Left renal pelvis (tissue), 4 donors: ENCODE measurements at places on chromosomes 2 and 18. TPM values are rescaled to one million over a fixed set of nuclear protein-coding genes. Genes with fewer than 3 reads are reported as not detected.

The PSD4 gene
- polyA plus RNA-seq, result 8.1 TPM

The IL36B gene
- polyA plus RNA-seq, result not detected

The MATN3 gene
- polyA plus RNA-seq, result 3.7 TPM

The FKBP7 gene
- polyA plus RNA-seq, result 60.1 TPM

DNA sequence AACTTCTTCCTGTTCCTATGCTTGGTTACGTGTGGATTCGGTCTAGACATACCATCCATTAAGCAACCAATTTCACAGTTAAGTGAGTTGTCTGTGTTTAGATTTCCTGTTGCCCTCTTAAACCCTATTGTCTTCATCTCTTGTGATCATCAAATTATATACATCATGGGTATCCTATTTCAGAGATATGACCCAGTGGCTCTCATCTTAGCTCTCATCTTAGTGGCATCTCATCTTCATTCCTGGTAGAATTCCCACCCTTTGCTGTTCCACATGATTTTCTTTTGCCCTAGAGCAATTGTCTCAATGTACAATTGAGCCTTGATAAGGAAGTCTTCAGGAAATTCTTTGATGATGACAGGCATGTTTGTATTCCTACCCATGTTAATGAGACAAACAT lies 29.4 kb upstream of the FN1 start:
- DNase-seq, result no peak

DNA sequence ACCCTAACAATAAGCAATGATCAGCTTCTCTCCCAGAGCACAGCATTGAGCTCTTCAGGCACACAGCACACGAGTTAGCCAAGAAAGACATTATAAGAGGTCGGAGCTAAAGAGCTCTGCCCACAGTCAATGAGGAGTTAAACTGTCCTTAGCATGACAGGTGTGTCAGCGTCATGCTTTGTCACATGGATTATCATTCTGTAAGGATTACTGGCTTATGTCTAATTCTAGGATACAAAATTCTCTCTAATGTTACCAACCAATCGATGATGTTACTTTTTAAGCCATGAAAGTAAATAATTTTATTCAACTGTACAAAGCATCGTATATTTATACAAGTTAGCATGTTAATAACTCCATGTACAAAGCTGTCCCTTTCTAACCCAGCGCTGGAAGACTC lies 108.8 kb downstream of the ZNF236 start:
- no peak for DNase-seq

- DNase-seq, result no peak
Measured at GRCh38 chr2:224952936-224953657, 89.2 kb downstream of the DOCK10 start.

DNA sequence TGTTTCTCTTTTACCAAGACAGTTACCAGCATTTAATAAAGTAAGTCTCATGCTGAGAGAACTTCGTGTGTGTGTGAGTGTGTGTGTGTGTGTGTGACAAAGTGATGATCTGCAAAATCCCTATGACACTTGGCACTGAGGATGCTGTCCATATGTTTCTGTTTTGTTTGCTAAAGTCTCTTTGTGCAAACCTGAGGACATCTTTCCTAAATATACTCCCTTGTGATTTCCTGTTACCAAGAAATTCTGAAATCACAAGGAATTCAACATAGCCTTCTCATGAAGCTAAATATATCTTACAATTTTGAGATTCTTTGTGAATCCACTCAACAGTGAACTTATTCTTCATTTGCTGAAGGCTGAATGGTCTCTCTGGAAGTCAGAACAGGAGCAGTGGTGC lies 1359.7 kb upstream of the NRXN1 start:
- DNase-seq, result no peak

DNA sequence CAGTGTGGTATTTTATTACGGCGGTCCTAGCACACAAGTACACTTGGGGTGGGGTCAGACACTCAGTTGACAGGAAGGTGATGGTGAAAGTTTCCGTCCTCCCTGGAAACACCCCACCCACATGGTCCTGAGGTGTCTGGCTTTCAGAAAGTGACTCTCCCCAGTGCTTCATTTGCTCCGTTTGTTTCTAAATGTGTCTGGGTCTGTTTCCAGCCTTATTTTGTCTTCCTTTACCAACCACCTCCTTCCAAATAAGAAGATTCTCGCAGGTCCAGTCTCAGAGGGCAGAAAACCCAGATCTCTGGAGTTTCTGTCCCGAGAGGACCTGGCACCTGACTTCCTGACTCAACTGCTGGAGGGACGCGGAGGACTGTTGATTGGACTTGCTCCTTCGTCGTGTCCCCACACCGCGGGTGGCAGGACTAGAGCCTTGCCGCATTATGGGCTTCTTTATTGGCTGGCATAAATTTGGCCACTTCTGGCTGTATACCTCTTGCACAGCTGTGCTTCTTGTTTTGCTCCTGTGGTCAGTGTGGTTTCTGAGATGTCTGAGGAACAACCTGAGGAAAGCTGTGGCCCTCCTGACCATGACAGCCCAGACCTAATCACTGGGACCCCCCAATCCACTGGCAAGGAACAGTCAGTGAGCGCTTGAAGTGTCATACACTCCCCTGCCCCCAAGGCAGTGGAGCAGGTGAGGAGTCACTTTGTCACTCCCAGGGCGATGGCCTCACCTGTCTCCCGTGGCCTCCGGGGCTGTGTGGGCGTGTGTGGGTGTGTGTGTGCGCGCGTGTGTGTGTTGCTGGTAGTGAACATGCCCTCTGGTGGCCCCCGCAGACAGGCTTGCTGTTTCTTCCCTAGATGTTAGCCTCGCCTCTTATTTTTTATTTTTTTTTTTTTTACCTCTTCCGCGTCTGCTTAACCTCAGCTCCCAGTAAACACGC lies 45.6 kb downstream of the MEX3C start:
- DNase-seq, result no peak

- no peak for DNase-seq
Measured at GRCh38 chr2:154097833-154098398, 226.2 kb downstream of the GALNT13 start.

DNA sequence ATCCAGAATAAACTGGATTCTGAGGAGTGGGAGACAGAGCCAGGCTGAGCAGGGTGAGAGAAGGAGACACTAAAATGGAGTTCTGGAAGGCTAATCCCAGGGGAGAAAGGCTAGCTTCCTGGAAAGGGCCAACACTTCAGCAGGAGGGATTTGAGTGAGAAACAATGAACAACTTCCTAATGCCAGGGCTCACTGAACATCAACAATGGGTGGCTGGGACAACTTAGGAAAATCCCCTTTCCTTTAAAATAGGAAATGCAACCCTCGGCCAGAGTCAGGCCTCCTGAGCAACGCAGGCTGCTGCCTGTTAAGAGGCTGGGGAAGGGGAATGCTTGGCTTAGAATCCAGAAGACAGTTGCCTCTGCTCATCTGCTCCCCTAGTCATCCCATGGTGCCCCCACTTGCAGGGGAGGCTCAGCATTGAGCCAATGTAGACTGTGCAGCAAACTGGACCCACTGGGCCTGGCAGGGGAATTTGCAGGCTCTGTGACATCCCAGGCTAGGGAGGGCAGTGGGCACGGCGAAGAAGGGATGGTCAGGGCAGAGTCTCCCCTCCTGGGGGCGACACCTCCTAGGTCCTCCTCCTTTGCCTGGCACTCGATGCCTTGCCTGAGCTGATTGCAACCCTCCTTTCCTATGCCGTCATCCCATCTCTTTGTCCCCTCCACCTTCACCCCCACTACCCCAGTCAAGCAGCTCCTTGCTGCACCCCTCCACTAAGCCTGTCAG lies 182.5 kb downstream of the TNS1 start:
- DNase-seq, result no peak

- DNase-seq, result no peak
Measured at GRCh38 chr2:211900518-211900917, 638.1 kb downstream of the ERBB4 start.

GRCh38 chr18:35267161-35267651 lies 22.8 kb downstream of the ZSCAN30 start:
- peak; percentile 65 for DNase-seq

GRCh38 chr2:98530114-98530513 lies 78.2 kb downstream of the COA5 start:
- DNase-seq, result no peak

DNA sequence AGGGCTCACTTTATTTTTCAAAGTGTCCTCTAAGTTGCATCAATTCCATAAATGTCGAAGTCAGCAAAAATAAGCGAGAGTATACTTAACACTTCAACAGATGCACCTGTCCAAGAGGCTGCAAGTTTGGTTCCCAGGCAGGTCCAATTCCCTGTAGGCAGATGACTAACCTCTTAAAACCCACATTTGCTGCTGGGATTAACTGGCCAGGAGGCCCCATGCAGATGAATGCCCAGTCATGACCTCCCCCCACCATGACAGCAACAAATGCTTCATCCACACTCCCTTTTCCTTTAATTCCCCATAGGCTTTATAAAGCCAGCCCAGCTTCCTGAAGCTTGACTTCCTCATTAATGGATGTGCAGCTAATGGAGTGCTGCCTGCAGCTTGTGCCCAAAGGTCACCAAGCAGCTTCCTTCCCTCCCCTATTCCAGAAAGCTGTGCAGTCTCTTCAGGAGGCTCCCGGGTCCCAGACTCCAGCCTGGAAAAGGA lies 35.7 kb downstream of the REEP1 start:
- DNase-seq, result no peak

- DNase-seq, result no peak
Measured at GRCh38 chr2:239394978-239395377, 5.8 kb downstream of the HDAC4 start.

DNA sequence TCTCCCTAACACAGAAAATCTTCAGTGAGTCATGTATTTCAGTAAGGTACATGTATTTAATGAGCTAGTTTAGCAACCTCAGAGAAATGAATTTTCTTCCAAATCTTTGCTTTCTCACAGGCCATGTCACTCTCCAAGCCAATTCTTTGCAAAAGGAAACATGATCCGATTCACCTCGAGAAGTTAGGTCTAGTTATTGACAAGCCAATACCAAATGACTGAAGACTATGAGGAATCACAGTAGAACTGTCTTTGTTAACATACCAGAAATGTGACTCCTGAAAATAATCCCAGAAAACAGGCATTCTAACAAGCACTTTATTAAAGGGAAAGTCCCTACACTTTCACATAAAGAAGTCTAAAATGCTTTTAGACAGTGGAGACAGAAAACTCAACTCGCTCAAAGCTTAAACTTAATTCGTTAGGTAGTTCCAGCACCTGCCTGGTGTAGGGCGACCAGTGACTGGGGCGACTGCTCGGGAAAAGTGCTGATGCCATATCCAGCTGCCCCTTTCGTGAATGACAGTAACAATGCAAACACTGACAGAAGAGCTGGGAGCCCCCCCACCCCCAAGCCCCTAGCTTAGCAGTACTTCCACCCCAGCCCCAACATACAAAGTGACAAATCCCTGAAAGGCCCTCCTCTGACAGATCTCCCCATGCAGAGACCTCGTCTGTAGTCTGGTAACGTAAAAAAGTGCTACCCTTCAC lies 1.8 kb downstream of the MEMO1 start:
- DNase-seq, result no peak

DNA sequence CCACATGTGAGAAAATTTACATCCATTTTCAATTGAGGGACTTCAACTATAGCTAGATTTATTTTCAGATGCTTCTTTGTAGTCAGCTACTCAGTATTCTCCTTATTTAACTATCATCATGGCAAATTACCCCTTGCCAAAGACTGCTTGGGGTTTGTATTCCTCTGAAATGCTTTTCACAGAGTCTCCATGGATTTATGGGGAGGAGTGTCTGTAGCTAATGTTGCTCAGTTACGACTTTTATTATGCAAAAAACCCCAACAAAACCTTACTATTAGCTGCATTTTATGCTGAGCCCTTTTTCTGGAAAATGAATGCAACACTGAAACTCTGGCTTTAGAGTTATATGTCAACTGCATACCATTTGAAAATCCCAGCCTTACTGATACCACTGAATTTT lies 78.6 kb downstream of the RFTN2 start:
- no peak for DNase-seq

- DNase-seq, result no peak
Measured at GRCh38 chr2:37551783-37552182, 119.7 kb downstream of the CDC42EP3 start.

- DNase-seq, result no peak
Measured at GRCh38 chr2:182924306-182924705, 57.9 kb upstream of the FRZB start.

- no peak for DNase-seq
Measured at GRCh38 chr2:144481109-144481508, 38.8 kb downstream of the ZEB2 start.

- no peak for DNase-seq
Measured at GRCh38 chr2:227054006-227054405, 110.0 kb downstream of the COL4A4 start.

DNA sequence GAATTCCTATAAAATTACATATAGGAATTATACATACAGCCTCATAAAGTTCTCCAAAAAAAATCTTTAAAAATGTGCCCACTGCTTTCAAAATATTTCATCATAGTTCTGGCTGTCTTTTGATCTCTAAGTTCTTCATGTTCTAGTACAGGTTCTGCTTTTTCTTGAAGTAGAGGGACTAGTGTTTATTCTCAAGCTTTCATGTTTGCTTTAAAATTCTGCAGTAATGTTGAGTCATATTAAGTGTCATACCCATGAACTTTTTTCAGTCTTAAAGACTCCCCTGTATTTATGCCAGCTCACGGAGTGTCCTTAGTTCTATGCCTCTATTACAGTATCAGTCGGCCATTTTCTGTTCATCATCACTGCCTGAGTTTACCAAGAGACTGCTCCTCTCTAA lies 54.8 kb upstream of the CCDC141 start:
- DNase-seq, result no peak

- DNase-seq, result no peak
Measured at GRCh38 chr2:152347076-152347475, 12.1 kb downstream of the FMNL2 start.

- no peak for DNase-seq
Measured at GRCh38 chr2:135162377-135162776, 110.3 kb downstream of the RAB3GAP1 start.

GRCh38 chr2:190323406-190323805 lies 3.8 kb upstream of the HIBCH start:
- DNase-seq, result no peak

- DNase-seq, result no peak
Measured at GRCh38 chr18:72207280-72207679, 336.9 kb downstream of the CBLN2 start.

DNA sequence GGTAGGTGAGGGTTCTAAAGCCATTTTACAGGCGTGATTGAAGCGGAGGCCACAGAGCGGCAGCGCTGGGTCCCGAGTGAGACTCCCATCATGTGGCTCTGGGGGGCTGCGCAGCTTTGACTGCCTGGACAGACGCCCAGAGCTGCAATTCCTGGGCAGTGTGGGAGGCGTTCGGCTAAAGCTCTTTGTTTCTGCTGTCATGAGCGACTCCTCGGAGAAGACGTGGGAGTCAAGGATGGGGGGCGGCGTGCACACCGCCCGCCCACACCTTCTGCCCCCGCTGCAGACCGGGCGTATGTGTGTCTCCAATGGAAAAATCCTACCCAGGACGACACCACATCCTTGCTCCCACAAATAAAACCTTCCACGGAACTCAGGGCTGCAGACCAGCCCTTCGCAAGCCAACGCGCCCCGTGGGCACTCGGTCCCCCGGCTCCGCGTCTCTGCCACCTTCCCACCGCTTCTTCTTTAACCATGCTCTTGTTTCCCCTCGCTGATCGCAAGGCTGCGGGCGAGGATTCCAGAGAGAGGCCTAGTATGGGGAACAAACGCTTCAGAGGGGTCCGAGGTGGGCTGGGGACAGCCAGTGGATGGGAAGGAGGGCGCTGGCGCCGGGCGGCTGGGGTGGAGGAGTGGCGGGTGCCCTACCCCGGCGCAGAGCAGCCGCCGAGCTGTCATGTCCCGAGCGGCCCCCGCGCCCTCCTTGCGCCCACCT lies 680 bp upstream of the LBH start:
- peak; percentile 77 for DNase-seq
